Astrocyte (in vitro differentiated cells and primary cell): ENCODE measurements at places on chromosomes 12 and 14.
A peak's percentile ranks its signal among the peaks of the same experiment; 100 is the strongest.

DNA sequence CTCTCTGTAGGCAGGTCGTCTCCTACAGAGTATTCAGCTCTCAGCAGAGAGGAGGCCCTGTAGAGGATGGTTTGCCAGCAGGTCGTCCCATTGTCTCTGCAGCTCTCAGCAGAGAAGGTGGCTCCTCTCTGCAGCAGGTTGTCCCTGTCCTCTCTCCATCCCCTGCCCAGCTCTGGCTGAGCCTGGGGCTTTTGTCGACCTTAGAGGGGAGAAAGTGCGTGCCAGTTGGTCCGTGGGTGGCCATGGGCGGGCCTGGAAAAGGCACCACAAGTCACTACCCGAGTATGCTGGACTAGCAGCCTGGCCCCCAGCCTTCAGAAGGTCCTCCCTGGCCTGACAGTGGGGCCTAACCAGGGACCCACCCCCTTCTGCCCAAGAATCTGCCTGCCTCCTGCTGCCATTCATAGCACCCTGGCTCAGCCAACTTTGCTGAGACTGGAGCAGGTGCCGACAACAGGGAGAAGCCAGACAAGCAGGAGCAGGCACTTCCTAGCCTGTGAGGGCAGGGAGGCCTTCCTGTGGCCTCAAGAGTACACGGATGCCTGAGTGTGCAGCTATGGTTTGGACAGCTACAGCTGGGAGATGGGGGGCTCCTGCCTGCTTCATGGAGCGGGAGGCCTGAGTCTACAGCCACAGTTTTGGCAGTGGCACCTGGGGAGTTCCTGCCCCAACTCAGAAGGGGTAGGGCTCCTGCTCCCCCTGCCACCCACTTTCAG is 59.7 kb upstream of the KCNH3 start:
- no peak for DNase-seq

DNA sequence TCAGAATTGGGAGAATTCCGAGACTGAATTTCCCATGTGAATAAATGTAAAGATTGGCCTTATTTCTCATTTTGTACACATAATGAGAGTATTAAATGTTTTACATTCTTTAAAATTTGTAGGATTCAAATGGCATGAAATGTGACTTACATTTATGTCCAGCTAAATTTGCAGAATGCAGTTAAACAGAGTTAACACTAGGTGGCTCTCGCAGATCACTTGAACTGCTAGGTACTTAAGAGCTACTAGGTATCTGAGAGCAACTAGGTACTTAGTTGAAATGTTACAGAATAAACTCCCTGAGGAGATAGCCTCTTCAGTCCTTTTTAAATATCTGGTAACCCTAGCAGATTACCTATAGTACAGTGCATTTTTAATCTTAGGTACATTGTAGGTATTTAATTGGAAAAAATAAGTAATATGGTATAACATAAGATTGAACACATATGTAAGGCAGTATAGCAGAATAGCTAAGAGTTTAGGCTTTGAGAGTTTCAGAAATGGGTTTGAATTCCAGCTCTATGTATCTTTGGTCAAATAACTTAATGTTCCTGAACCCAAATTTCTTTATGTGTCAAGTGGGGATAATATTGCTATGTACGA is 73.8 kb downstream of the KIAA0586 start:
- DNase-seq, result peak; percentile 67

GRCh38 chr12:115828168-115828567 is 449.3 kb downstream of the MED13L start:
- DNase-seq, result no peak

GRCh38 chr14:21087294-21088091 is 11.0 kb downstream of the ZNF219 start:
- DNase-seq, result peak; percentile 93

DNA sequence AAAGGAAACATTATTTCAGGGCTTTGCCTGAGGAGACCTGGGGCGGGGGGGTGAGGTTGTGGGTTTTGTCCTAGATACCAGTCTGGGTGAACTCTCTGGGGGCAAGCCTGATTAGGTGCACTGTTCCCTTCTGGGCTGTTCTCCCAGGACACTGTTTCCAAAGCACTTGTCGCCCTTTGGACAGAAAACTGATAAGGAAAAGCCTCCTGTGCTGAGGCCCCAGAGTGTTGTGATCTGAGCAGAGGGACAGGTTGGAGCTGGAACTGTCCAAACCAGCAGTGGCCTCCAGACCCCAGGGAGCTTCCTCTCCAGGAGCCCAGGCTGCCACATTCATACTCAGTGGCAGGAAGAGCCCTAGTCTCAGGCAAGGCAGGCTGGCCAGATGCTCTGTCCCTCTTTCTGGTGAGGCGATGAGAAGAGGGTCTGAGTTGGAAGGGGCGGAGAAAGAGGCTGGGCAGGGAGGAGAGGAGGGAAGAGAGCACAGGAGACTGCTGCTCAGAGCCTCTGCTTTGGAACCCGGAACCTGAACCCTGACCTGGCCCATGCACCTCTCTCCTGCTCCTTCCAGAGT is 1.9 kb downstream of the GALNT16 start:
- no peak for DNase-seq

DNA sequence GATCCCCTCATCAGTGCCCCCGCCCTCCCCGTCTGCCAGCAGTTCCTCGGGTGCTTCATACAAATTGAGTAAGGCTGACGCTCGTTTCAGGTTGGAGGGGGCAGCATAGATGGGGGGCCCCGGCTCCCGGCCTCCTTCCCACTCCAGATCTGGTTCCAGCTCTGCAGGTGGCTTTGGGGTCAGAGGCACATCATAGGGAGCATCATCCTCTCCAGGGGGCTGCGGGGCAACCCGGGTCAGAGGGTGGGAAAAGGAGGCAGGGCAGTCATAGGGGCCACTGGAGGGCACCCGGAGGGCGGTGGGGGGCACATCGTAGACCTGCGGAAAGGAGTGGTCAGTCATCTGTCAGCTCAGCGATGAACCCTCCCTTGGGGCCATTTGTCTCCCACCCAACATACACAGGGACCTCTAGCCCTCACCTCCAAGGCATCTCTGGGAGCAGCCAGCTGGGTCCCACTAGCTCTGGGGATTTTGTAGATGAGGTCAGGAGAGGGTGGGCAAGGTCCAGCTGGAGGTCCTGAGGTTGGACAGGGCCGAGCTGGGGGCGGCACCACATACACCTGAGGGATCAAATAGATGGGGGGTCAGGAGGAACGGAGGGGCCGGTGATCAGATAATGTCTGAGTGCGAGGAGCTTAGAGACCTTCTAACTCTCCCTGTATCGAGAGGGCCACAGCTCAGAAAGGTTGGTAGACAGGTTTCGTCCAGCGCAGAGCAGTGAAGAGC is 5.1 kb downstream of the EFS start:
- no peak for DNase-seq

DNA sequence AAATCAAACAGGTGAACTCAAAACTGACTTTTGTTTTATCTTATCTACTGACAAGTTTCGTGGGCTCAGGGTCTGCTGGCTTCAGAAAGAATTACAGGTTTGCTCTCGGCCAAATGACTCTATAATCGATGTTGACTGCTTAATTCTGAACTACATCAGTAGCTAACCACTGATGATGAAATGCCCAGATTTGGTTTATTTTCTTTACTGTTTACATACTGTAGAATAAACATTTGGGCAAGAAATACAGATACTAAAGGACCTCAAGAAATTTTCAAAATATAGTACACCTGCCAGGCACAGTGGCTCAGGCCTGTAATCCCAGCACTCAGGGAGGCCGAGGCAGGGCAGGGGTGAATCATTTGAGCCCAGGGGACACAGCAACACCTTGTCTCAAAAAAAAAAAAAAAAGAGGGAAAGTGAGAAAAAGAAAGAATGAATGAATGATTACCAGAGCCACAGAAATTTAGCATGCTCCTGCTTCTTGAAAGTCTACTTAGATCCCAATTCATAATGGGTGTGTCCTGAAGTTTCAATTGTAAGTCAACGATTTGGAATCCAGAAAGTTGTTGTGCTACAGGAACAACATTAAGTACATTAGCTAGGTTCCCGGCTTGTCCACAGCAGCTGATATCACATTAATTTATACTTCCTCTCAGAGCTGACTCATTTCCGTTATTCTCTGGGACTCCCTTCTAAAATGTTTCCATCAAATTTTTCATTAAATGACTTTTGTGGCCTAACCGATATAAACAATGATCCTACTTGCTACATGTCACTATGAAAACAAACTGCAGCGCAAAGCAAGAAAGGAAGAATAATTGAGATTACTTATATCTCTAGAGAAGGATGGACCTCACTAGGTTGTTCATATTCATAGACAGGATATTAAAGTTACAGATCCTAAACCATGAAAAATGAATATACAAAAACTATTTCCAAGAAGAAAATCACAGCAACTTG is 134.3 kb downstream of the MED13L start:
- peak; percentile 92 for DNase-seq
